Stimulated activated CD8-positive, alpha-beta memory T cell treated with anti-CD3 and anti-CD28 coated beads, Interleukin-7, amount 100 ng/mL, for 1 hour (primary cell): ENCODE measurements at places on chromosomes 11 and 22.
A peak's percentile ranks its signal among the peaks of the same experiment; 100 is the strongest.

GRCh38 chr11:20087118-20087521 is 73.2 kb downstream of the DBX1 start:
- DNase-seq, result no peak

- DNase-seq, result no peak
Observed at GRCh38 chr11:45411228-45411946, 125.2 kb upstream of the SYT13 start.

DNA sequence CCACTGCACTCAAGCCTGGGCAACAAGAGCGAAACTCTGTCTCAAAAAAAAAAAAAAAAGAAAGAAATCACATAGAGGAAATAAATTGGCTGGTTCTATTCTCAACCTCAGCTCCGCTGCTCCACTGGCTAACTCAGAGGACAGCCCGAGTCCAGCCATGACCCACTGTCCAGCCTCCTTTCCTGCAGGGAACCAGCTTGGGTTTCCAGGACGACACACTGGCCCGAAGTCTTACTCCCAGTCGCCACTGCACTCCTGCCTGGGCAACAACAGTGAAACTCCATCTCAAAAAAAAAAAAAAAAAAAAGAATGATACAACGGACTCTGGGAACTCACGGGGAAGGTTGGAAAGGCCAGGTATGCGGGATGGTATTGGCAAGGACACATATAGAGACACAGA is 31.5 kb downstream of the APOL3 start:
- DNase-seq, result no peak

- no peak for DNase-seq
Observed at GRCh38 chr11:34620820-34621792, at the start of gene EHF. Gene EHF (plus strand): TSS chr11:34621093. CDS start chr11:34642631, 21,538 bp downstream.

DNA sequence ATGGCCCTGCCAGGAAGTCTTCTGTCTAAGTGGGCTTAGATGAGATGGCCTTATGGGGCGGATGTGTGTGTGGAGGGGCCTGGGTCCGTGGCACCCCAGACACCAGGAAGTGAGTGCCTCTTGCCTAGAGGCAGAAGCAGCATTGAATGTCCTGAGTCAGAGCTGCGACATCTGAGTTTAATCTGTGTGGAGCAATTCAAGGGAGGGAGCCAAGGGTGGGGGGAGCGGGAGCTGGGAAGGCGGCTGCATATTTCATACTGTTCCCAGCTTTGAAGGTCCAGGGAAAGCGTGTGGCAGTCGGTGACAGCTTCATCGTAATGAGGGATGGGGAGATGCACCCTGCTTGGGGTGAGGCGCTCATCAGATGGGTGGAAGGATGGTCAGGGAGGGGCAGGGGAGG is 73.5 kb upstream of the THY1 start:
- DNase-seq, result no peak

DNA sequence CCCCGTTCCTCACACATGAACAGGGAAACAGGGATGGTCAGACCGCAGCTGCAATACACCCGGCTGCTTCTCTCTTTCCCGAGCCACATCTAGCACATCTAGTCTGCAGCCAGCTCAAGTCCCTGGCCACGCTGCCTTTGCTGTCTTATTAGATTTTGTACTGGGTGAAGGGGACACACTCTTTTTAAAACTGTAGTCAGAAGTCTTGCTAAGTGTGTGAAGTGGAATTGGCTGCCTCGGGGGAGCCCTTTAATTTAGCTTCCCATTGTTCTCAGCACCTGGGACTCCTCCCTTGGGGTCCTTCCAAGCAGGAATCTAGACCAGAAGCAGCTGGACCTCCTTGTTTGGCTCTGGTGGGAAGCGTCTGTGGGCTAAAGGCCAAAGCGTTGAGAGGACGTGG is 420.0 kb downstream of the CTTN start:
- DNase-seq, result no peak

DNA sequence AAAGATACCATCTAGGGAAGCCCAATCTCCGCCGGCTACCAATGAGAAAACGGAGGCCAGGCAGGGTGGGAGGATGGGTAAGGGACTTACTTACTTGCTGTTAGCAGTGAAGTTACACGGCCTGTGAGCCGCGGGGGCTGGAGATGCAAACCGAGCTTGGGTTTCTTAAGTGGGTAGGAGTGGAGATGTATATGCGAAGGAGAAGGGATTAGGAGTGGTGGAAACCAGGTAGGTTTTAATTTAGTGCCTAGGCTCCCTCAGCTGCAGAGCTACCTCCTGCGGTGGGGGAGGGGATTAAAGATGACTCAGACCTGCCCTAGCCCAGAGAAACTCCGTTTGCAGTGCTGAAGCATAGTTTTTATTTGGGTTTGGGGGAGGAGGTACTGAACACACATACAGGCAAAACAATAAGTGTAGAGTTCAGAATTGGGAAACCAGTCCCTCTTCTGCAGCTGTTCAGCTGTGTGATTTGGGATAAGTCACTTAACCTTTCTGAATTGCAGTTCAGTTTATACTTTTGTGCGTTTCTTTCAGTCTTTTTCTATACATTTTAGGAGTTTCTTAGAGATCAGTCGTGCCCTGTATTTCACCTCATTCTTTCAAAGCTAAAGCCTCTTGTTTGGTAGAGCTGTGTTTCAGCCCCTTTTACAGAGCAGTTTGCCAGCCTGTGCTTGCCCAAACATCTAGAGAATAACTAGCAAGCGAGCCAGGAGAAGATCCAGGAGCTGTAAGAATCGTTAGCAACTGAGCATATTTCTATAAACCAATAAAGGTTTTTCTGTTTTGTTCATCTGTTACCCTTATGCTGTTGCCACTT is 596 bp upstream of the TNRC6B start:
- peak; percentile 30 for DNase-seq

GRCh38 chr11:125942771-125943428 is 2.9 kb upstream of the VSIG10L2 start:
- no peak for DNase-seq

DNA sequence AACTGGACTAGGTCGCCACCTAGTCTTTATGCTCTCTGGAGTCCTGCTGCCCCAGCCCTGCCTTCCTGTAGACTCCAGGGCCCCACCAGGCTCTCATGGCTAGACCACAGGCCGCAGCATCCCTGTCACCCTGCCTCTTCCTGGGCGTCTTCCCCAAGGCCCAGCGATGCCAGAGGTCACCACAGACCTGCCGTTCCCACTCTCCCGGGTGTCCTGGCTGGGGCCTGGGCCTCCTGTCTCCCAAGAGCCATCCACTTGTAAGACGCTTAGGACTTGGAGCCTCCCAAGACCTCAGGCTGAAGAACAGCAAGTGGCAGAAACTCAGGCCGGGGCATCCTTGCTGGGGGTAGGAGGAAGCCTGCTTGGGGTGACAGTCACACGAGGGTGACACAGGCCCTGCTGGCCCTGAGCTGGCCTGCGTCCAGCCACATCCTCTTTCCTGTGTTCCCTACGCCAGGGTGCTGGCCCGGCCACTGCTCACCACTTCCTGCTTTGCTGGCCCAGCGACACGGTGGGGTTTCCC is 2.0 kb upstream of the TCIRG1 start:
- DNase-seq, result no peak

DNA sequence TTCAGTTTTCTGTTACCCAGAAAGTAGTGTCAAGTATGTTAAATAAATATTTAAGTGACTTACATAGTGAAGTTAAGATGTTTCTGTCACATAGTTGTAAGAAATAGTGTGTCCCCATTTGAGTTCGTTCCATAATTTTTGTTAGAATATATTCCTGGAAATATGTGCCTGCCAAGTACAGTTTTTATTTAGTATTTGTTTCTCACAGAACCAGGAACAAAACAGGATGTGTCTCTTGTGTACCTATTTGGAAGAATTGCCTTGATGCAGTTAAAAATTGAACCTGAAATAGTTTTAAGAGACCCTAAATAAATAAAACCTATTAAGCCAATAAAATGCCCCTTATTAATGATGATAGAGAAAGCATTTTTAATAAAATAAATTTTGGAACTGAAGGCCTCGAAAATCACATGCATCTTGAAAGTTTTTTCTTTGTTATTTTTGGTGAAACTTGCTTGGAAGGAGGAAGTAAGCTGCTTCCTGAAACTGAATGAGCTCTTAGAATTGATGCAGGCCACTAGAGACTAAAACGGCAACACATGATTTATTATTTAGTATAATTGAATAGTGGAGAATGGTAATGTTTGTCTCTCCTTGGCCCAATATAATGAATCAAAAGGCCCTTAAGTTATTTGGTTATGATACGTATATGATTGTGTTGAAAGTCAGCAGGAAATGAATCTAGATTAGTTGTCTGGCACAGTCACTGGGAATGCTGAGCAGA is 55.9 kb downstream of the SWAP70 start:
- DNase-seq, result no peak

GRCh38 chr22:20241579-20242392 is 26.3 kb downstream of the RTN4R start:
- DNase-seq, result no peak

- no peak for DNase-seq
Observed at GRCh38 chr22:41862160-41862529, 29.2 kb downstream of the SREBF2 start.

DNA sequence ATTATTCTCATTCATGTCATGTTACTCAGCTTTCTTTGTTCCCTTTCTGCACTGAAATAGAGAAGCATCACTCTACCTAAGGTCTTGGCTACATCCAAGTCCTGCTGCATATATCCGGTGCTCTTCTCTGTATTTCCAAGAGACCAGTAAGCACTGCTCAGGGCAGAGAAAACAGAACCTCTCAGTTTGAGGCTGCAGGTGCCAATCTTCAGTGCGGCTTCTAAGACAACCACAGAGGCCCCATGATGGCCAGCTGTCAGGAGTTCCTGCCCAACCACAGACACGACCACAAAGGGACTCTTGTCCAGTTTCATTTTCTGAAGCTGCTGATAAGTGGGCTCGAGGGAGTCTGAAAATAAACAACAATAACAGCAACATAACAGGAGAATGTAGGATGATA is 378.4 kb upstream of the PITPNB start:
- no peak for DNase-seq

DNA sequence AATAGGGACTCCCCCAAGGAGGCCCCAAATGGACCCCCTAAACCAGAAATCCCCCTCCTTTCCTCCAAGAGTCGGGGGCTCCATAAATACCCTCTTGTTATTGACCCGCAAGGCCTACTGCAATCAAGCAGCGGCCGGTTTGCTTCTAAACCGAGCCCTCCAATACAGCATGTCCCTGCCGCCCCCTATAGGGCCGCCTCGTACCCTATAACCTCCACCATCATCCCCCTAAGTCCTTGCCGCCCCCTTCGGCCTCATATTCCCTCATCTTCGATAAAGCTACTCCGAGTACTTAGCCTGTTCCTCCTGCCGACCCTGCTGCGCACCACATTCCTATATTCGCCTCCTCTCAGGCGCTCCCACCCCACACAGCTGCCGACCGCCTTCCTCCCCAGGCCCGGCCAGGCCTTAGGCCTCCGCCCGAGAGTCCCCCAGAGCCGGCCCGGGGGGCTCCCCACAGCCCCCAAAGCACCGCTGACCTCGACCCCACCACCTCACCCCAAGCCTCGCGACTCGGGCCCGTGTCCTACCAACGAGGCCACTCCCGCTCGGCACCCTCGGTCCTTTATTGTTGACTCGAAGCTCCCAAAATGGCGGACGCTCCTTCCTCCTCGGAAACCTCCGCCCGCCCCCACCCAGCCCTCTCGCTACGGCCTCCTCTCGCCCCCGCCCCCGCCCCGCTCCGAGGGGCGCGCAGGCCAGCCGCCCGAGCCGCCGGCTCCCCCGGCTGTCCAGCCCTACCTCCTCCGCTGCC is 430 bp downstream of the DDX6 start:
- no peak for DNase-seq

- no peak for DNase-seq
Observed at GRCh38 chr11:126573325-126573978, 218.0 kb downstream of the ST3GAL4 start.

GRCh38 chr11:33742249-33742851 is 6.1 kb upstream of the CD59 start:
- no peak for DNase-seq
